ENCODE measurements at places on chromosomes 13 and 19.
A peak's percentile ranks its signal among the peaks of the same experiment; 100 is the strongest.

- DNase-seq = no peak
Observed at GRCh38 chr19:47093841-47094240, 19.7 kb downstream of the ZC3H4 start.

- DNase-seq = no peak
Observed at GRCh38 chr13:27808851-27809550, 16.7 kb downstream of the GSX1 start.

- no peak for DNase-seq
Observed at GRCh38 chr13:82803341-82803740, 1078.9 kb downstream of the SLITRK1 start.

DNA sequence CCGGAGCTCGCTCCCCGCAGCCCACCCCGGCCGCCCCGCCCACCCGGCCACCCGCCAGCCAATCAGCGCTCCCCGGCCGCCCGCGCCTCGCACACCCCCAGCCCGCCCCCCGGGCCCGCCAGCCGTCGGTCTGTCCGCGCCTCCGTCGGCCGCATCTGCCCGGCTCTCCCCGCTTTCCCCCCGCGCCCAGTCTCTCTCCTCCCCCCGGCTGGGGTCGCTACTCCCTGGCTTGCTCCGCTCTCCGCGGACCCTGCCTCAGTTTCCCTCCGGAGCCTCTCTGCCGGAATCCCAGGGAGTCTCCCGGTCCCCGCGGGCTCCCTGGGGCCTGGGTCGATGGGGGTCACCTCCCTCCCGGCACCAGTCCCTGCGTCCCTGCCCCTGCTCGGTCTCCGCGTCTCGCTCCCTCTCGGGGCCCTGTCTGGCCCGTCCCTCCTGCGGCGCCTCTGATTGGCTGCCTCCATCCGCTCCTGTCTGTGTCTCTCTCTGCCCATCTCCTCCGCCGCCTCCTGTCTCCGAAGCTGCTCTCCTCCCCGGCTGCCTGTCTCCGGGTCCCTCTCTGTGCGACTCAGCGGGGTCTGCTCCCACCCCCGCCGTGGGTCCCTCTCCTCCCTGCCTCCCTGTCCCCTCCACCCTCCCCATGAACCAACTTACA, 484 bp downstream of the IL11 start:
- DNase-seq = peak; percentile 81

- DNase-seq = peak; percentile 8
Observed at GRCh38 chr13:47858042-47859025, 142.7 kb downstream of the SUCLA2 start.

- no peak for DNase-seq
Observed at GRCh38 chr13:26446751-26447150, 110.7 kb upstream of the WASF3 start.

DNA sequence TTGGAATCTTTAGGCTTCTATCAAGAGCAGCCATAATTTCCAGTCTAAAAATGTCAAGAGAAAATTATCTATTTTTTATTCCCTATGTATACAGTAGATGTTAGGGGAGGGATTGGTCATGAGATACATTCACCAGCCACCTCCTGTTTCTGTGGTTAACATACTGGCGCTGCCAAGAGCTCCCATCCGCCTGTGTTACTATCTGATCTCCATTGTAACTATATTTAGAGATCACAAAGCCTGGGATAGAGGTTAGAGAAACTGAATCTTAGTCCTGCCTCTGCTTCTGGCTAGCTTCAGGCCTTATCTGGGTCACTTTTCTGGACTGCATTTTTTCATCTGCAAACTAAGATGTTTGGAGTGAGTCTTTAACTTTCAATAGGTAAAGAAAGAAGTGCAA, 46.3 kb downstream of the POLR1D start:
- no peak for DNase-seq

- no peak for DNase-seq
Observed at GRCh38 chr19:28377077-28377476, 835.9 kb downstream of the UQCRFS1 start.

GRCh38 chr19:55753401-55753800, 5.5 kb upstream of the RFPL4A start:
- DNase-seq = no peak

DNA sequence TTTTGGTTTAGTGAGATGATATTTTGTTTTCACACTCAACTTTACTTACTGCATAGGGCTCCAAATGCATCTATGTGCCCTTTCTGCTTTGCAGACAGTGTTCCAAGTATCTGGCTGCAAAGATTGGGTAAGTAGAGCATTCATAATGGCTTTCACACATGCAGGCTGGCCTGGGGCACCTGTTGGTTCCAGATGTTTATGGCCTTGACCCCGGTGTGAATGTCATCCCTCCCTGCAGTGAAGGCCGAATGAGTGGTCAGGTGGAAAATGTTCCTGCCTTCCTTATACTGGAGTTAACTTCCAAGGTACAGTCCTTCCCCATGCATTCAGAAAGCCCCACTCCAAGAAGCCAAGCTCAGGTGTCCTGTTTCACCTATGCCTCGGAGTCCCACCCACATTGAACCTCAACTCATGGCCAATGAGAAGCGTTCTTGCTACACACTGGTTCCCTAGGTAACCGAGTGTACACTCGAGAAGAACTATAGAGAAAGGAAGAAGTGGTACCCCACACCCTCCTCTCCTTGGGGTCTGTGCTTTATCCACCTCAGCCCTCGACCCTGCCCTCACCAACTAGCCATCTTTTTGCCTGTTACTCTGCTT, 23.0 kb upstream of the ZNF536 start:
- no peak for DNase-seq

DNA sequence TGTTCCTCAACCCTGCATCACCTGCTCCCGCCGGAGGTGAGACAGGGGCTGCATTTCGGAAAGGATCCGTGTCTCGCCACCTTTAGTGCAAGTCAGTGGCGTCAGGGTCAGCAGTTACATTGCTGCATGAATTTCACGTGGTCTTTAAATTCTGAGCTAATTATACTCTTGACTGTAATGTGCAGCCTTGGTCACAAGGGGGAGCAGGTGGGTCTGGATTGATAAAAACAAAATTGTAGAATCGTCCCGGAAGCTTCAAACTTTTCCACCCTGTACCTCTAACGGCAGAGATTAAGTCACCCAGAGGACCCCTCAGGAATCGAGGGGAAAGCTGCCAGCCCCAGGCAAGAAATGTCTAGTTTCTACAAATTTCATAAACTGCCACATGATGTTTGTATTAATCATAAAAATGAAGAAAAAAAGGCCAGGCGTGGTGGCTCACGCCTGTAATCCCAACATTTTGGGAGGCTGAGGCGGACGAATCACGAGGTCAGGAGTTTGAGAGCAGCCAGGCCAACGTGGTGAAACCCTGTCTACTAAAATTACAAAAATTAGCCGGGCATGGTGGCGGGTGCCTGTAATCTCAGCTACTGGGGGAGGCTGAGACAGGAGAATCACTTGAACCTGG, 20.2 kb downstream of the BBC3 start:
- DNase-seq = peak; percentile 87

DNA sequence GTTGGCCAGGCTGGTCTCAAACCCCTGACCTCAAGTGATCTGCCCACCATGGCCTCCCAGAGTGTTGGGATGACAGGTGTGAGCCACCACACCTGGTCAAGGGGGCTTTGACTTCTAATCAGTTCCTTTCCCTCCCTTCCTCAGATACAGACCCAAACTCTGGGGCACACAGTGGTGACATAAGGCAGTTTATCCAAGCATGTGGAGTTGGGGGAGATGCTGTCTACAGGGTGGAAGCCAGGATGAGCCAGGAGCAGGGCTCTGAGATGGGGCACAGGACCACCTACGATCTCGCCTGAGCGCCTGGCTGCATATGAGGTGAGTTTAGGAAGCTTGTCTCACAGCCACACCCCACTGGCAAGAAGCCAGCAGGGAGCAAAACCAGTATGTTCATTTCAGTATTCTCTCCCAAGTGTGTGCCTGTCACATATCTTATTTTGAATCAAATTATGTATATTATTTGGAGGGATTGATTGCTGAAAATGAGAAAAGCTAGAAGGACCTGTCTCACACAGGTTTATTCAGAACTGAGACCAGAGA, 67.7 kb downstream of the KCTD15 start:
- no peak for DNase-seq

DNA sequence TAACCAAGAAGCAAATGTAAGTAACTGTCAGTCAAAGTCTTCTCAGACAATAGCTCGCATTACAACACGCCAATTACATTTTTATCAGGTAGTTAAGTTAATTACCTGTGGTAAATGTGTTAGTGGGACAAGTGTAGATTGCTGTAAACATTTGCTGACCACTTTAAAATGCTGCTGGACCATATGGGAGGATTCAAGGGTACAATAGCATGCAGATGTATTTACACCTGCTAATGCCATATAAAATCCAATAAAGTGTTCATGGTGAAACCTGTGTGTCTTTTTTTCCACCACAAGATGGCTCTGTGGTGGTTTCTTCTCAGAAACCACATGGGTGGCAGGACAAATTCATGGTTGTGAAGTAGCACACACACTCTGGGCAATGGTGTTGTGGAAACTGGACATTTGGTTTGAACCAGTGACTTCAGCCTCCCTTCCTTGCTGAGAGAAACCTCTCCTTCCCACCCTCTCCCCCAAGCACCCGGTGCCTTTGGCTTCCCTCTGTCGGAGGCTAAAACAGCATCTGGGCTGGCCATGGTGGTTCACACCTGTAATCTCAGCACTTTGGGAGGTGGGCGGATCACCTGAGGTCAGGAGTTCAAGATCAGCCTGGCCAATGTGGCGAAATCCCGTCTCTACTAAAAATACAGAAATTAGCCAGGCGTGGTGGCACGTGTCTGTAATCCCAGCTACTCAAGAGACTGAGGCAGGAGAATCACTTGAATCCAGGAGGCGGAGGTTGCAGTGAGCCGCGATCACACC, 18.1 kb upstream of the GTF3A start:
- peak; percentile 82 for DNase-seq

- no peak for DNase-seq
Observed at GRCh38 chr19:51687791-51688670, 5.1 kb upstream of the SPACA6 start.

- no peak for DNase-seq
Observed at GRCh38 chr13:24625331-24625731, 54.9 kb upstream of the ATP12A start.

DNA sequence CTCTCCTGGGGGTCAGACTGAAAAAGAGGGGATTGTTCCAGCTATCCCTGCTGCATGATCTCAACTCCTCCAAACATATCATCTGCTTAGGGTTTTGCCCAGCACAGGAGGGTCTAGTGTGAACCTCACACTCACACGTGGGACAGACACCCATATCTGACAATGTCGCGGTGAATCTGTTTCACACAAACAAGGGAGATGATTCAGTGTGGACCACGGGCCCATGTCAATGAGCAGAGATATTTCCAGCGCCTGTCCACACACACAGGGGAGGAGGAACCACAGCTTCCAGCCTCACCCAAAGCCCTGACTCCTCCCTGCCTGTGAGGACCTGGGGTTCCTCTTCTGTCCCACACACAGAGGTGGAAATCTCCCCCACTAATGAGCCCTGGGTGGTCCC, 29.6 kb upstream of the KIR3DL3 start:
- DNase-seq = no peak

GRCh38 chr19:19550972-19551852, 13.1 kb downstream of the CILP2 start:
- no peak for DNase-seq

GRCh38 chr19:3586127-3586626, 899 bp downstream of the GIPC3 start:
- DNase-seq = peak; percentile 28

GRCh38 chr19:1252821-1253513, 4.6 kb downstream of the MIDN start:
- peak; percentile 74 for DNase-seq

- DNase-seq = no peak
Observed at GRCh38 chr13:21833921-21834320, 163.0 kb downstream of the FGF9 start.

GRCh38 chr13:99273128-99273527, 14.9 kb upstream of the GPR18 start:
- no peak for DNase-seq

DNA sequence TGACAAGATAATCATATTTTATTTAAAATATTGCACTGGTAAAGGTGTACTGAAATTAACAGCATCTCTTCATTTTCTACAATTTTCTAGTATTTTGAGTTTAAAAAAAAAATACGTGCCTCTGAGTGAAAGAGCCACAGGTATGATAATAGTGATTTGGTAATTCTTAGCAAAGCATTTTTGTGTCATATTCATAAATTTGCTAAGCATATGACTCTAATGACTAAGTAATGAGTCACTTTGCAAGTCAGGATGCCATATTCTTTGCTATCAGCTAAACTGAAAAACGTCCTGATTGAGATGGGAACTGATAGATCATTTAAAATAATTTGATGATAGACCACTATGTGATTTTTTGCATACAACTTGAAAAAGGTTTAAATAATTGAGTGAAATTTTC, 136.1 kb upstream of the IRS2 start:
- no peak for DNase-seq

- DNase-seq = no peak
Observed at GRCh38 chr13:112916296-112916695, 52.7 kb upstream of the MCF2L start.

DNA sequence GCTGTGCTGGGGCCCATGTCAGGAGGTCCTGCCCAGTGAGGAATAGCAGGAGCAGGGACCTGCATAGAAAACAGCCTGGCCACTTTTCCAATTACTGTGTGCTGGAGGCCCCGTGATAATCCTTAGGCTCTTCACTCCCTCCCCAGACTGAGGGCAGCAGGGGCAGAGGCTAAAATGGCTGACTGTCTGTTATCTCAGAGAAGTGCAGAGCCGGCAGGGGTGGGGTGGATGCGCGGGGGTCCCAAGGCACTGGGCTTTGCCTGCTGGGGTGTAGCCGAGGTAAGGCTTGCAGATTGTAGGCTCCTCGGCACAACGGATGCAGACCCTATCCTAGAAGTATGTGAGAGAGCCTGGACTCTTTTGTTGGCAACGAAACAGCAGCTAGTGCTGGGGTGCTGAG, 1064.1 kb downstream of the OLFM4 start:
- DNase-seq = no peak

- DNase-seq = peak; percentile 0
Observed at GRCh38 chr13:99133230-99133629, 67.4 kb upstream of the UBAC2 start.

- DNase-seq = no peak
Observed at GRCh38 chr13:66501181-66501580, 729.0 kb downstream of the PCDH9 start.

GRCh38 chr13:29103065-29103800, 283.1 kb downstream of the MTUS2 start:
- DNase-seq = no peak

Measured in DMS53 (cell line).